ENCODE measurements at places on chromosomes 5 and 9.

DNA sequence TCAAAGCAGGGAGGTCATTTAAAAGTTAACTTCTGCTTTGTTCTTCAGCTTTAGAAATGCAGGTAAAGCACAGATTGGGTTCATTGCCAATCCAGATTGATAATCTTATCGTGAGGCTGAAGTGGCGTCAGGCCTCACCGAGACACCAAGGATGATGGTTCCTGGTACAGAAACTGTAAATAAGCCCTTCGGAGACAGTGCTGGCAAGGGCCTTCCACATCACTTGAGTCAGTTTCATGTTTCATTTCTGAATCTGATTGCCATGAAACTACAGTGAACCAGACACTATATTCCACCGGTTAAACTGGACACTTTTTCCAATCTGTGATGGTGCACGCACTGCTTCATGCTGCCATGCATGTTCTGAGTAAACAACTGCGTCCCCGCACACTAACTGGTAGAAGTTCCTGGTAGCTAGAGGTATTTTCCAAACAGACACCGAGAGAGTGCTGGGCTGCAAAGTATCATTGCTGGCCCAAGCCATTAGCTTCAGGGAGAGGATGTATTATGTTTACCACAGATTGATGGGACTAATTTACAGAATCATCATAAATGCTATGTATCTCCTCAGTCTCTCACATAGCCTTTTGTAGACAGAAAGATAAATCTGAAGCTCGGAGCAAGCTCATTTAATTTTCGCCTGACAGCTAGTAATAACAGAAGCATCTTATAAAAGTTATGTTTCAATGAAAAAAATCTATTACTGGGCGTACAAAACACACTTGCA lies 336.1 kb downstream of the GLIS3 start:
- no peak for DNase-seq

DNA sequence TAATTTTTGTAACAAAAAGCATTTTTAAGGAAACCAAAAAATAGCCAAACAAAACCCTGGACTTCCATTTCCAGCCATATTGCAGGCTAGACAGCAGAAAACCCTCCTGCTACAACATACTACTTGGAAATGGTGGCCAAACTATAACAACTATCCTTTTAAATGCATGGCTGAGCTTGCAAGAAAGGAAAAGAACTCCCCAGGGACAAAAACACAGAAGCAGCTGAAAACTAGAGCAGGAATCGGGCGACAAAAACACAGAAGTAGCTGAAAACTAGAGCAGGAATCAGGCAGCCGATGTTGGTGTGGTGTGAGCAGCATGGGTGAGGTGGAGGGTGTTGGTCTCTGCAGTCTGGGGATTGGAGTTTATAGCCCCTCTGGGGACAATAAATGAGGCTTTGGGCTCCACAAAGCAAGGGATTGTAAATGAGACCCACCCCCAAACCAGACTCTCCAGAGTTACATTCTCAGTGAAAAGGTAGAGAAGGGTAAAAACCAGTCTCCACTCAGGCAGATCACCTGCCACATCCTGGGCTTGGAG lies 95.2 kb downstream of the C9orf50 start:
- DNase-seq = no peak

DNA sequence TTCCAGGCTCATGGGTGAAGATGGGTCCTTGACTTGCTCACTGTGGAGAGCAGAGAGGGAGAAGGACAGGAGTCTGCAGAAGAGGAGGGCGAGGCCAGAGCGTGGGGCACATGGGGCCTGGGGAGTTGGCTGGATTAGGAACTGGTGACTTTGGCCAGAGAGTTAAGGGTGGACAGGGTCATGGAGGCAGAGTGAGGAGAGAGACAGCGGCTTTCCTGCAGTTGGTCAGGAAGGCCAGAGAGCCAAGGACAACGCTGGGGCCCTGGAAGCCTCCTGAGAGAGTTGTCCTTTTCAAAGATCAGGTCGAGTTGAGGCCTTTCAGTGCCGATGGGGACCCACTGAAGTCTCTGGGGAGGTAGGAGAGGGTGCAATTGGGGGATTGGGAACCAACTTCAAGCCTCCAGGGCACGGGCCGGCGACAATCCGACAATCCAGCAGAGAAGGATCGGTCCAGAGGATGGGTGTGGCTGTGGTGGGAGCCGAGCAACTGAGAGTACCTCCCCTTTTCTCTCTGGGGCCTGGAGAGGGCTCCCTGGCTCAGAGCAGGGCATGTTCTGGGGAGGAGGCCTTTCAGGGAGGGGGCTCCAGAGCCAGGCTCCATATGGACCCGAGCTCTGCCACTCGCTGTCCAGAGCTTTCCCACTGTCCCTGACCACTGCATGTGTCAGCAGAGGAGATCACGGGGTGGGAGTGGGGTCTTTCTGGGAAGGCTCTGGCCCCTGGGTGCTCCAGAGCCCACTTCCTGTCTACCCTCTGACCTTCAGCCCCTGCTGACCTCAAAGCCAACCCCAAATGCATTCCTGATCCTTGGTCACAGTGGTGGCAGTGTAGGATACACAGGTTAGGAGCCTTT lies 7.5 kb upstream of the PHYHD1 start:
- DNase-seq = no peak

- no peak for DNase-seq
These were observed 131.9 kb upstream of the KLF4 start for GRCh38 chr9:107621436-107621835.

- DNase-seq = no peak
These were observed 567.0 kb downstream of the CETN3 start for GRCh38 chr5:89842531-89842930.

GRCh38 chr9:132800038-132800648 lies 77.9 kb downstream of the AK8 start:
- DNase-seq = peak; percentile 13

DNA sequence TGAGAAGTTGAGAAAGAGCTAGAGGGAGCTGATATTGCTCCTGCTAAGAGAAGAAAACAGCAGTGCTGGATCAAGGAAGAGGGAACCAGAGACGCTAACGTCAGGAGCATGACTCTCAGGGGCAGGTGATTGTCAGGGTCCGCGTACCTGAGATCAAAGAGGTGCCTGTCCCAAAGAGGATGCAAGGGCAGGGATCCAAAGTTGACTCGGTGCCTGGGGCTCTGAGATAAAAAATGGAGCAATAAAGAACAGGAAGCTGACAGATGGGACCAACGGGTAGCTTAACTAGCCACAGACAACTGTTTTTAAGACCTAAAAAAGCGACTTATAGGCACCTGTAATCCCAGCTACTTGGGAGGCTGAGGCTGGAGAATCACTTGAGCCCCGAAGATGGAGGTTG lies 517.8 kb downstream of the IRX1 start:
- no peak for DNase-seq

DNA sequence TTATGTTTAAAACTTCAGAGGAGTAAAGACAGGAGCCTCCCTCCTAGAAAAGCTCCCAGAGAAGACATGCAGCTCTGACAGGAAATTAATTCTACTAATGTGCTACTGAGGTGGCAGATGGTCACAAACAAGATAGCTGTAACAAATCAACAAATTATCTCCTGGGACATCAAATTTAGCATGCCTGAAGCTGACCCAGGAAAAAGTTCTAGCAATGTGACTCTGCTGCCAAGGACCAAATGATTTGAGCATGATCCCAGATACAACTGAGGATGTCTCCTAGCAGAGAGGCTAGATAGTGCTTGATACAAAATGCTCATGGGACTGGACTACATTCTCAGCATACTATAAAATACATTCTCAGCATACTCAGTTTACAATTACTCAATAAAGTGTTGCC lies 413.5 kb upstream of the SMC2 start:
- no peak for DNase-seq

DNA sequence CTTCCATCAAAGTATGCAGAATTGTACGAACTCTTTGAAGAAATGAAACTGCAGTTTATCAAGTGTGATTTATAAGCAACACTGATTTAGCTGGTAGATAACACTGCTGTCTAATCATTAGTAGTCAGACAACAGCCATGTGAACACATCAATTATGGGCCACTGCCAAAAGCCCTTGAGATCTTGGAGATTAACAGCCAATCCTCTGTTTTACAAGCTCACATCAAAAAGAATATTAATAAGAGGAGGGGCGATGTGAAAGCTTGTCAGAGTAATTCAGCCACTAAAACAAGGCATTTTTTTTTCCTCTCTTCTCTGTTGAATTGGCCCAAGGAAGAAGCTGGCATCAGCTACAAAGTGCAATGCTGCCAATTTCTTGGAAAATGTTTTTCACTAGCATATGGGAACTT lies 28.1 kb downstream of the ZNF608 start:
- DNase-seq = no peak

DNA sequence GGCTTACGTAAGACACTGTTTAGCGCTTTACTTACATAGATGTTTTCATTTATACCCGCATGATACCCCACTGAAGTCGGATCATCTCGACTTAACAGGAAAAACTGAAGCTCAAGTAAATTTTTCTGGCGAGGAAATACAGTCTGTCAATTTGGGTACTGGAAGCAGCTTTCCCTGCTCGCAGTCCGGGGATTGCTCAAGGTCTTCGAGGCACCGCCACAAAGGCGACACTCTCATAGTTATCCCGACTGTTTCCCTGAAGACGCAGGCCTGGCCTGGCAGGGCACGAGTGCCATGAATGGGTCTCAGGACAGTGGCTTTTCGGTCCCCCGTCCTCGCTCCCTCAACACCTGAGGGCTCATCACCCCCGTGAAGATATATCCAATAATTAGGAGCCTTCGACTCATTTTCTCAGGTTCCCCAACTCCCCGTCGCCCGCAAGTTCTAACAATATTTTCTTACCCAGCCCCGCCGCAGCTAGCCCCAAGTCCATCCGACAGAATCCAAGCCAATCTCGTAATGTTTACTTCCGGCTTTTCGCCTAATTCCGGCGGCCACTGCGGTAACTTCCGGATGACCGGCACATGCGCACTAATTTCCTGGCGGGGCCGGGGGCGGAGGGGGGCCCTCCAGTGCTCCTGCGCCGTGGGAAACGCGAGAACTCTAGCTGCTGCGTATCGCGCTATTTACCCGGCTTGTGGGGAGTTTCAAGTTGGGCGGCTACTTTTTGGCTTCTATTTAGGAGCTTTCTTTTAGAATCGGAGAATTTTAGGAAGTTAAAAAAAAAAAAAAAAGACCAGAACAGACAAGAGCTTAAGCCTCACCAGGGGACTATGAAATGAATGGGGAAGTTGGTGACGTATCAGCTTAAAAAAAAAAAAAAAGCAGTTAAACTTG lies at the start of gene SLU7:
TSS of gene SLU7 (minus strand) at position 521 of the 897 bp plus-strand sequence. CDS start 3,787 bp downstream, outside the sequence.
- peak; percentile 87 for DNase-seq

- DNase-seq = no peak
These were observed 32.8 kb downstream of the GALNT10 start for GRCh38 chr5:154223320-154223719.

DNA sequence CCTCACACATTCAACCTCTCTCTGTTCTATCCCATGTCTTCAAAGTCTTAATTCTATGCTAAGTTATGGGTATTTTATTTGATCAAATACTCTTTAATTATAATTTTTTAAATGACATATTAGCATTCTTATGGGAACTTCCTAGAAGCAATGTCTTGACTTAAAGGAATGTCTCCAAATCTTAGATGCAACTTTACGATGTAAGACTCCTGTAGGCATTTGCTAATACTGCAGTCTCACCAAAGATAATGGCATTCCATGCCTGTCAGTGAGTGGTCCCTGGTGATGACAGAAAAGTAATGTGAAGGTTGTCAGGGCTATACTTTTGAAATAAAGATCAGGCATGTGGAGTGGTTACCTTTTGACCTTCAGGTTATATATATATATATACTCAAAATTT lies 1654.2 kb upstream of the WWC1 start:
- no peak for DNase-seq

GRCh38 chr9:76818271-76818670 lies 54.0 kb downstream of the PCA3 start:
- no peak for DNase-seq

DNA sequence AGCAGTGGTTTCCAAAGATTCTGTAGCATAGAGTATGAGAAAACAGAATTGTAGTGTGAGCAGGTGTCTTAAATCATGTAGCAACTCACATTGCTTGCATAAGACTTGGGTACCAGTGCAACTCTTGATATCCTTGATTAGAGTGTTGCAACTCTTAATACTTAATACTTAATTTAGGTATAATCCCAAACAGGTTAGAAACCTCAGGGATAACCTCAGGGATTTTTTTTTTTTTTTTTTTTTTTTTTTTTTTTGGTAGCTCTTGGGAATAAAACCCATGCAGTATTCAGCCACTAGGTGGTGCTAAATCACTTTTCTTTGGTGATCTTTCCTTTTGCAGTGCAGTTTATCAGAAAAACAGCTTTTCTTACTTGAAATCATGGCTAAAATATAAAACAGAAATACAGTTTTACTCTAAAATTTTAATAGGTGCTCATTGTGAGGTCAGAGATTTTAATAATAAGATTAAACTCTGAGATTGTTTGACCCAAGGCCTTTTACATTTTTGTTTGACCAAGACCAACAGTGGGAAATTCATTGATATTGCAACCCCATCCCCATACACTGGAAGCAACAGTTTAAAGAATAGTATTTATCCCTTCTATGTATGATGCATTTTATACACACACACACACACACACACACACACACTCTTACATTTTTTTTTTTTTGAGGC lies 55.3 kb downstream of the ERAP1 start:
- DNase-seq = no peak

DNA sequence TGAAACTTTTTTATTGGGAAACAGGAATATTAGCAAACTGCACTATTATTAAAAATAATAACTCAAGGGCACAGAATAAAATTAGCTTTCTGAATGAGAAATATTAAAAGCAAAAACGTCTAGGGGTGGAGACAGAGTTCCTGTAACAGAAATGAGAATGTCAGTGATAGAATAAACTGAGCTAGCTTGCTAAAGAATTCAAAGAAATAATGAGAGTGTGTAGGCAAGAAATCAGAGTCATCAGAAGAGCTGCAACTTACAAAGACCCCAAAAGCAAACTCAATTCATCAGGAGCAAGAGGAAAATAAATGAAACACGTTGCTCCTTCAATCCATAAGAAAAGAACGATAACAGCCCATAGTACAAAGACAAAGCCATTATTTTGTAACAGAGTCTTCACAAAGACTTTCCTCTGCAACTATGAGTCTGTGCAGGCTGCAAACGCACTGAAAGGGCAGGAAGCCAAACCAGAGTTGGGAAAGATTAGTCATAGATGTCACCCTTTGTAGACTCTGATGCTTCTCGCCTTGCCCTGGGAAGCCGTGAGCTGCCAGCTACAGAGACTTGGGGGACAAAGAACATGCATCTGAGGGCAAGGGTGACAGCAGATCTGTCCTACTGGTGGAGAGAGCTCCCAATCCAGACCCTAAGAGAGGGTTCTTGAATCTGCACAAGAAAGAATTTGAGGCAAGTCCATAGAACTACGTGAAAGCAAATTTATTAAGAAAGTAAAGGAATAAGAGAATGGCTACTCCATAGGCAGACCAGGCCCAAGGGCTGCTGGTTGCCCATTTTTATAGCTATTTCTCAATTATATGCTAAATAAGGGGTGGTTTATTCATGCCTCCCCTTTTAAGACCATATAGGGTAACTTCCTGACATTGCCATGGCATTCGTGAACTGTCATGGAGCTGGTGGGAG lies 40.8 kb downstream of the SHC3 start:
- no peak for DNase-seq

Measured in stimulated activated CD8-positive, alpha-beta memory T cell treated with anti-CD3 and anti-CD28 coated beads, Interleukin-4, amount 100 ng/mL, for 4 hours (primary cell).